ENCODE measurements at places on chromosomes 1 and 21.

- no peak for DNase-seq
These were observed 22.5 kb upstream of the IKBKE start for GRCh38 chr1:206447792-206448191.

DNA sequence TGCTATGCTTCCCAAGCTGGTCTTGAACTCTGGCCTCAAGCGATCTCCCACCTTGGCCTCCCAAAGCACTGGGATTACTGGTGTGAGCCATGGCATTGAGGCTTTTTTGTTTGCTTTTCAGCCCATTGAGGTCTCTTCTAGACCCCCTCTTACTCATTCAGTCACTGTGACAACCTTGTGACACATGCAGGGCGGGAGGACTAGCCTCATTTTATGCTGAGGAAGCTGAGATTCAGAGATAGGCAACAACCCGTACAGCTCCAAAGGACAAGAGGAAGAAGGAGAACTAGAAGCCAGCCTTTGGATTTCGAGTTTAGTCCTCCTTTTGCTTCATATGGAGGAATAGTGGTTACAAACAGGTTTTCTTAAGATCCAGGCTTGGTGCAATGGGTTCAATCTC is 83.9 kb upstream of the WDR26 start:
- no peak for DNase-seq

- no peak for DNase-seq
These were observed 131.7 kb upstream of the GRIK3 start for GRCh38 chr1:37166005-37166404.

DNA sequence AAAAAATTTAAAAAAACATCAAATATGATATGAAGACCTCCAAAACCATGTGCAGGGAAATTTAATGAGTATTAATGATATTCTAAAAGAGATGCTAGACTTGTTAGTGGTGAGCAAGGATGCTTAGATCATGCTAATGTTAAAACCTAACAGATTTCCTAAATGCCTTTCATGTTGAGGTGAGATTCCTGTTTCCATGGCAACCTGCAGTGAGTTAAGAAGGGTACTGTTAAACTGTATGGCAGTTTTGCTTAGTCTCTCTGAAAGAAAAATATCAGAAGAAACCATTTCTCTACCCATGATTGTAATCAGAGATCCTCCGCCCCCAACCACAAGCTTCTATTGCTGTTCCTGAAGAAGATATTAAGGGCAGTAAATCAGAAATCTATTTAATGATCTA is 321.6 kb upstream of the LRRC7 start:
- no peak for DNase-seq

- no peak for DNase-seq
These were observed 50.3 kb downstream of the CAPN9 start for GRCh38 chr1:230797376-230797920.

All from hematopoietic multipotent progenitor cell treated with erythropoietin and hydrocortisone succinate and interleukin-3 and kit ligand, for 17 days (in vitro differentiated cells).